Thyroid gland (tissue), 4 donors: ENCODE measurements at places on chromosomes 4 and X. TPM values are rescaled to one million over a fixed set of nuclear protein-coding genes. Genes with fewer than 3 reads are reported as not detected.
A peak's percentile ranks its signal among the peaks of the same experiment; 100 is the strongest.

Gene ANKRD50
- total RNA-seq, result 23.4 TPM

- peaks cover 7% of the 10 kb centered on the region for H3K4me1 ChIP-seq
- DNase-seq, result peak; percentile 38
- no peak overlapping the region for H3K4me3 ChIP-seq
- H3K27me3 ChIP-seq, result no peaks in the 10 kb centered on the region
- H3K27ac ChIP-seq, result no peak overlapping the region
Observed at GRCh38 chr4:100106982-100107381, 83.3 kb downstream of the DDIT4L start.

DNA sequence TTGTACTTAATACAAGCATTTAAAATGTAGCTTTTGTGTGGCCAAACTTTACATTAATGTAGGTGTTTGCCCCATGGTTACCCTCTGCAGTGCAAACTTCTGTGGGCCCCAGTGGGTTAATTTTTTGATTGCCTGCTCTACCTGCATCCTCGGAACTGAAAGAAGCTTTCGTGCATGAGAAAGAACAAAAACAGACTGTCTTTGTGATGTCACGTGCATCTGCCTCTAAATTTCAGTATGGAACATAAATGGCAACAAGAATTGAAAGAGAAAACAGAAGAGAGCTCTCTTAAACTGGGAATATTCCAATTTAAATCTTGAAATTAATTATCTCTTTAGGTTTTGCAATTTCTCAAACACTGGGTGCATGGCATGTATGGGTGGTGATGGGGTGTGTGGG is 182.4 kb upstream of the LCORL start:
- DNase-seq, result no peak
- H3K27me3 ChIP-seq, result no peaks in the 10 kb centered on the region
- no peak overlapping the region for H3K27ac ChIP-seq
- no peaks in the 10 kb centered on the region for H3K4me1 ChIP-seq
- no peak overlapping the region for H3K4me3 ChIP-seq

Gene CTAG2
- total RNA-seq, result not detected

DNA sequence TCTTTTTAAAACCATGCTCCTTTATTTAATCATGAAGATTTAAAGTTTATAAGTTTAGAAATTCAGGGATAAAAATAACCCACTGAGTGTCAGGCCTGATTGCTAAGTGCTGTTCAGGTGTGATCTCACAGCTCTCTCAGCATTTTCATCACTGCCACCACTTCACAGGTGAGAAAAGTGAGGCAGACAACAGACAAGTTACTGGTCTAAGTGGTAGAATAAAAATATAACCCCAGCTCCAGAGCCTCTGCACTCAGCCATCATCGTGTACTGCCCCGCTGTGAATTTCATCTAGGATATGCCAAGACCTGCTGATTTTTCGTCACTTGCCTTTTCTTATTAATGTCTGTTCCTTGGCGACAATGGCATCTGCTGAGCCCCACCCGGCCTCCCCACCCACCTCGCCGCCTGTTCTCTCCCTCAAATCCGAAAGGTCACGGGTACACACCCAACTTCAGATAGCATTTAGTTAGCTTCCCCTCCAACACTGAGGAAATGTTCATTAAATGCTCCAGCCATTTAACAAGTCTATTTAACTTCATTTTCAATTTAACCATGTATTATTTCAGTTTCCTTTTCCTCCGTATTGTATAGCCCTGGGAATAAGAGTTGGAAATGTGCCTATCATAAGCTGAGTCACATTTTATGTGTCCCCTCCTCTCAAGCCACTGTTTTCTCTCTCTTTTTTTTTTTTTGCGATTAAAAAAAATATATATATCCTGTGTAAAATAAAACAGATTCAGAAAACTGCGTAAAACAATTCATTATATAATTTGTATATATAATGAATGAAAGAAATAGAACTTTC is 236.5 kb downstream of the CBR4 start:
- no peaks in the 10 kb centered on the region for H3K4me1 ChIP-seq
- H3K27me3 ChIP-seq, result no peaks in the 10 kb centered on the region
- no peaks in the 10 kb centered on the region for H3K36me3 ChIP-seq
- DNase-seq, result no peak
- no peak overlapping the region for H3K27ac ChIP-seq
- no peak overlapping the region for H3K4me3 ChIP-seq

Gene DDIT4L
- 1.6 TPM for total RNA-seq

DNA sequence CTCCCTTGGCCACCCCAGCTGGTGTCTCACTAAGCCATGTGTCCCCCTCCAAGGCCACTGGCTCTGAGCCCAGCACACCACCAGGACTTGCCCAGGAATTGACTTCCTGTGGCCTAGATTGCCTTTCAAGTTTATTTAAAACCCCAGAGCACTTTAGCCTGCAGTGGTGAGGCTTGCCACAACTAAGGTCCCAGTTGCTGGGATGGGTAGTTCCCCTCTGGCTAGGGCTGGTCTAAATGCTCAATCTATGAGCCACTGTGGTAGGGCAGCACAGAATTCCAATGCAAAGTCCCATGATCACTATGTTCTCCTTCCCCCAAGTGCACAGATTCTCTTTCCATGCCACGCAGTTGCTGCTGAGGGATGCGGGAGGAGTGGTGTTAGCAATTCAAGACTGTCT is 61.1 kb upstream of the HCCS start:
- H3K4me1 ChIP-seq, result no peaks in the 10 kb centered on the region
- no peak for DNase-seq
- H3K27ac ChIP-seq, result no peak overlapping the region
- H3K4me3 ChIP-seq, result no peak overlapping the region

Gene TBCK
- total RNA-seq, result 58.0 TPM

- H3K36me3 ChIP-seq, result no peaks in the 10 kb centered on the region
- no peak overlapping the region for H3K4me3 ChIP-seq
- no peaks in the 10 kb centered on the region for H3K27me3 ChIP-seq
- no peak for DNase-seq
- no peaks in the 10 kb centered on the region for H3K4me1 ChIP-seq
Observed at GRCh38 chrX:84216881-84217280, 28.9 kb upstream of the RPS6KA6 start.

GRCh38 chr4:151117371-151117962 is 18.0 kb downstream of the RPS3A start:
- H3K36me3 ChIP-seq, result peaks cover 5% of the 10 kb centered on the region
- no peak overlapping the region for H3K4me3 ChIP-seq
- DNase-seq, result peak; percentile 60
- no peaks in the 10 kb centered on the region for H3K4me1 ChIP-seq
- H3K27ac ChIP-seq, result no peak overlapping the region

- no peak overlapping the region for H3K27ac ChIP-seq
- H3K4me3 ChIP-seq, result no peak overlapping the region
- H3K4me1 ChIP-seq, result peaks cover 3% of the 10 kb centered on the region
- no peak for DNase-seq
Observed at GRCh38 chr4:87278335-87278794, 44.3 kb downstream of the HSD17B13 start.

DNA sequence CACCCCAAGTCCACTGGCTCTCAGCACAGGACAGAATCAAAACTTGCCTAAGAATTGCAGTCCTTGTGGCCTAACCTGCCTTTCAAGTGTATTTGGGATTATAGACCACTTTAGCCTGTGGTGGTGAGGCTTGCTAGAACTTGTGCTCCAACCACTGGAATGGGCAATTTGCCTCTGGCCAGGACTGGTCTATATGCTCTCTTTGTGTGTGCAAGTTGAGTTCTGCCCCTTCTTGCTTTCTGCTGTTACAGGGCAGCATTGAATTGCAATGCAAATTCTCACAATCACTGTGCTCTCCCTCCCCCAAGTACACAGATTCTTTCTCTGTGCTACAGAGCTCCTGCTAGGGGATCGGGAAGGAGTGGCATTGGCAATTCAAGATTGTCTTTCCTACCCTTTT is 233.6 kb upstream of the DIPK2B start:
- no peak overlapping the region for H3K27ac ChIP-seq
- no peak overlapping the region for H3K4me3 ChIP-seq
- no peak for DNase-seq
- no peaks in the 10 kb centered on the region for H3K27me3 ChIP-seq
- H3K4me1 ChIP-seq, result no peaks in the 10 kb centered on the region

Gene GUCY1B1
- 5.0 TPM for total RNA-seq

- no peak overlapping the region for H3K27ac ChIP-seq
- H3K27me3 ChIP-seq, result no peaks in the 10 kb centered on the region
- DNase-seq, result no peak
Observed at GRCh38 chr4:147640331-147640730, 23.1 kb downstream of the TMEM184C start.

Gene PHOX2B
- total RNA-seq, result not detected

GRCh38 chr4:150479657-150480056 is 102.3 kb upstream of the MAB21L2 start:
- no peak for DNase-seq
- H3K27ac ChIP-seq, result no peak overlapping the region
- H3K4me3 ChIP-seq, result no peak overlapping the region
- H3K27me3 ChIP-seq, result no peaks in the 10 kb centered on the region
- no peaks in the 10 kb centered on the region for H3K36me3 ChIP-seq

GRCh38 chr4:109207061-109207460 is 95.4 kb downstream of the COL25A1 start:
- H3K4me3 ChIP-seq, result no peak overlapping the region
- H3K27me3 ChIP-seq, result no peaks in the 10 kb centered on the region
- DNase-seq, result no peak
- H3K27ac ChIP-seq, result no peak overlapping the region
